ENCODE measurements at places on chromosomes 6 and 20. TPM values are rescaled to one million over a fixed set of nuclear protein-coding genes. Genes with fewer than 3 reads are reported as not detected.

- H3K27me3 ChIP-seq: no peaks in the 10 kb centered on the region
- DNase-seq: no peak
- no peak overlapping the region for H3K27ac ChIP-seq
- H3K4me1 ChIP-seq: peaks cover 20% of the 10 kb centered on the region
Measured at GRCh38 chr6:144065213-144065660, 30.1 kb downstream of the SF3B5 start.

DNA sequence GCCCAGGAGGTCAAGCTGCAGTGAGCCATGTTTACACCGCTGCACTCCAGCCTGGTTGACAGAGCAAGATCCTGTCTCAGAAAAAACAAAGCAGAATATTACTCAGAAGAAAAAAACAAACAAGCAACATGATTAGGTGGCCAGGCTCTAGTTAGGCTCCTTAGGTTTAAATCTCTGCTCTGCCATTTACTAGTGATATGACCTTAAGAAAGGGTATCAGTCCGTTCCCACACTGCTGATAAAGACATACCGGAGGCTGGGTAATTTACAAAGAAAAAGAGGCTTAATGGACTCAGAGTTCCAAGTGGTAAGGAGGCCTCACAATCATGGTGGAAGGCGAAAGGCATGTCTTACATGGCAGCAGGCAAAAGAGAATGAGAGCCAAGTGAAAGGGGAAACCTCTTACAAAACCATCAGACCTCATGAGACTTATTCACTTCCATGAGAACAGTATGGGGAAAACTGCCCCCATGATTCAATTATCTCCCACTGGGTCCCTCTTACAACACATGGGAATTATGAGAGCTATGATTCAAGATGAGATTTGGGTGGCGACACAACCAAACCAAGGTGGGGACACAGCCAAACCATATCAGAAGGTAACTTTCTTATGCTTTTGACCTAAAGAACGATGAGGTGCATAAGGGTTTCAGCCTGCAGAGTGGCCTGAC, 2.4 kb upstream of the LTV1 start:
- no peak overlapping the region for H3K4me3 ChIP-seq
- peaks cover 23% of the 10 kb centered on the region for H3K4me1 ChIP-seq
- H3K27ac ChIP-seq: no peak overlapping the region
- no peak for DNase-seq
- H3K36me3 ChIP-seq: peaks cover 8% of the 10 kb centered on the region

DNA sequence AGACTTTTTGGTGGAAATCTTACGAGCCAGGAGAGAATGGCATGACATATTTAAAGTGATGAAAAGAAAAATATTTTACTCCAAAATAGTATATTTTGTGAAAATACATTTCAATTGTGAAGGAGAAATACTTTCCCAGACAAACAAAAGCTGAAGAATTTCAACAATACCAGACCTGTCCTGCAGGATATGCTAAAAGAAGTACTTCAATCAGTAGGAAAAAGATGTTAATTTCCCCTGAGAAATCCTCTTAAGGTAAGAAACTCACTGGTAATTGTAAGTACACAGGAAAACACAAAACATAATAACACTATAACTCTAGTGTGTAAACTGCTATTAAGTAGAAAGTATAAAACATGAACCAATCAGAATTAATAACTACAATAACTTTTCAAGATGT, 341.8 kb upstream of the GJE1 start:
- H3K27me3 ChIP-seq: no peaks in the 10 kb centered on the region
- H3K36me3 ChIP-seq: no peaks in the 10 kb centered on the region
- no peaks in the 10 kb centered on the region for H3K4me1 ChIP-seq
- no peak overlapping the region for H3K4me3 ChIP-seq

DNA sequence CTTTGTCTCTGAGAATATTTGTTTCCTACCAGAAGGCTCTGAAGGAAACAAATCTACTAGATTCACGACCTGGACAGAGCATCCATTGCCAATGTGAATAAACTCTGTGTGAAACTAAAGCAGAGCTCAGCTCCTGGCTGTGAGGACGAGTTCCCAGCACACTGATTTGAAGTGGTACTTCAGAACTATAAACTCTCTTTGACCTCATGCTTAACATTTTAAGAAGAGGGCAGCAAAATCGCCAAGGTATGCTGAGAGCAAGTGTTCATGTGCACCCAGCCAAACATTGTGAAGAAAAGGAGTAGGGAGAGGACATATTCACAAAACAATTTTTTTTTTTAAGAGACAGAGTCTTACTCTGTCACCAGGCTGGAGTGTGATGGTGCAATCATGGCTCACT, 33.7 kb upstream of the ZNF133 start:
- no peak for DNase-seq
- H3K36me3 ChIP-seq: no peaks in the 10 kb centered on the region
- no peak overlapping the region for H3K27ac ChIP-seq
- no peaks in the 10 kb centered on the region for H3K27me3 ChIP-seq

- H3K27ac ChIP-seq: peak overlapping the region; percentile 40
- peaks cover 64% of the 10 kb centered on the region for H3K4me1 ChIP-seq
- peak overlapping the region; percentile 85 for H3K4me3 ChIP-seq
- H3K27me3 ChIP-seq: no peaks in the 10 kb centered on the region
- DNase-seq: no peak
Measured at GRCh38 chr20:1391640-1392442, 1.0 kb downstream of the FKBP1A start.

The TSPYL4 gene
- 35.9 TPM for total RNA-seq

DNA sequence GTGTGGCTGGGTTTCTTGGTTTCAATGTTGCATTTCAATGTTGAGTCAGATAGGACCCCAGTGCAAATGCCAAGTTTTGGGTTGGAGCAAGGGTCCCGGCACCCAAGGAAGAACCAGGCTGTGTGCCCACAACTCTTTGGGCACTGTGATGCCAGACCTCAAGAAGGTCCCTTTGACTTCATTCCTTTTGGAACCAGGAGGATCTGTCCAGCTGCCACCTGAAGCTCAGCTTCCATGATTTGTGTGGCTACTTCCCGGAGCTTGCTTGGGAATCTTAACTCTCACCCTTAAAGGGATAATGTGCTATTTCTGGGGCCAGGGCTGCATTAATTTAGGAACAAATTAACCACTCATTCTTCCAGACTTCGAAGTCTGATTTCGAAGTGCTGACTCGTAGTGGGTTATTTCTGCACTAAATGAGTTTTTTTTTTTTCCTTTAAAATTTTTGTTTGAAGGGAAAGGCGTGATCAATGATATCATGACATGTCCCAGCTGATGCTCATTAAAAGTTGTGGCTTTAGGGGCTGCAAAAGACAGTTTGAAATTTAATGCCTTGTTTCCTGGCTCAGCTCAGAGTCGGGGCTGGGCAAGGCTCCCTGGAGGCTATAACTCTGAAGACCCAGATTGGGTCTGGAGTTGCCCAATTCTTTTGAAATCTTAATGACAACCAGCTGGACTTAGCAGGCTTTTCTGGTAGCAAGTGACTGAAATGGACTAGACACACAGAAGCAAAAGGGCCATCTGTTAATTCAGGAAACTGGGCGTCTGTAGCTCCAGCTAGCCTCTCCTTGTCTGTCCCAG, 24.0 kb upstream of the PHACTR3 start:
- no peak overlapping the region for H3K4me3 ChIP-seq
- no peaks in the 10 kb centered on the region for H3K4me1 ChIP-seq
- H3K27me3 ChIP-seq: peaks cover 26% of the 10 kb centered on the region

DNA sequence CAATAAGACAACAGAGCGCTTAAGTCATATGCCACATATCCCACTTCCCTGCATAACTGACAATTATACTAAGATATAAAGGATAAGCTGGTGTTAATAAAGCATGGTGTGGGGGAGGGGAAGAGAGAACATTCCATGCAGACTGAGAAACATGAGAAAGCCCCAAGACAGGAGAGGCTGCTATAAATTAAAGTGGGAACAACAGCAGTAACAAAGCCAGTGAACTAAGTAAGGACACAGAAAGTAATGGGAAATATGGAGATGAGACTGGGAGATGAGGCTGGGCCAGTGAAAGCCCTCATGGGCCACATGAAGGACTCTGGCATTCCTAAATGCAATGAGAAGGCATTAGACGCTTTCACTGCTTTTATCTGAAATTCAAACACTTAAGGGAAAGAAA, 41.3 kb downstream of the SESN1 start:
- DNase-seq: no peak
- H3K27me3 ChIP-seq: no peaks in the 10 kb centered on the region
- H3K4me3 ChIP-seq: no peak overlapping the region

- no peaks in the 10 kb centered on the region for H3K27me3 ChIP-seq
- H3K4me3 ChIP-seq: no peak overlapping the region
- H3K27ac ChIP-seq: peak overlapping the region; percentile 23
- no peak for DNase-seq
Measured at GRCh38 chr6:32857156-32857891, 3.3 kb downstream of the PSMB9 start.

GRCh38 chr20:1894471-1894950, 696 bp upstream of the SIRPA start:
- no peak overlapping the region for H3K27ac ChIP-seq
- no peak for DNase-seq
- no peak overlapping the region for H3K4me3 ChIP-seq
- peaks cover 2% of the 10 kb centered on the region for H3K4me1 ChIP-seq

All from CD4-positive, alpha-beta T cell (primary cell).